ENCODE measurements at places on chromosomes 11 and 22. TPM values are rescaled to one million over a fixed set of nuclear protein-coding genes. Genes with fewer than 3 reads are reported as not detected.

The TRIM29 gene
- total RNA-seq: not detected

The EIF4ENIF1 gene
- 6.8 TPM for total RNA-seq

The MCHR1 gene
- total RNA-seq: not detected

The IFT27 gene
- total RNA-seq: 18.9 TPM

The PMM1 gene
- total RNA-seq: 10.4 TPM

The MS4A2 gene
- total RNA-seq: not detected

DNA sequence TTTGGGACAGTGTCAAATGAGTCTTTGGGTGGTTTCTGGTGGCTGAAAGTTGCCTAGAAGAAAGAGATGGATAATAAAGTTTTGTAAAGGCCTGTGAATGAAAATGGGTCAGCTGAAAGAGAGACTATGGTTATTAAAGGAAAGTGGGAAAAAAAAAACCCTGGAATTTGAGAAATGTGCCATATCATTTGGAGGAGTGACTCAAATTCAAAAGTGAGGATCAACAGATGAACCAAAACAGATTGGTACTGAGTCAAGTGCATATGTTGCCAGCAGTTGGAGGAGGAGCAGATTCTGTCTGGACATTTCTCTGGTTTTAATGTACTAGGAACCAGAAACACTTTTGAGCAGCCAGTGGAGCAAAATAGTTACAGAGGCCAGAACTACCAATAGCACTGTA lies 339.8 kb downstream of the KCNA4 start:
- DNase-seq: no peak

DNA sequence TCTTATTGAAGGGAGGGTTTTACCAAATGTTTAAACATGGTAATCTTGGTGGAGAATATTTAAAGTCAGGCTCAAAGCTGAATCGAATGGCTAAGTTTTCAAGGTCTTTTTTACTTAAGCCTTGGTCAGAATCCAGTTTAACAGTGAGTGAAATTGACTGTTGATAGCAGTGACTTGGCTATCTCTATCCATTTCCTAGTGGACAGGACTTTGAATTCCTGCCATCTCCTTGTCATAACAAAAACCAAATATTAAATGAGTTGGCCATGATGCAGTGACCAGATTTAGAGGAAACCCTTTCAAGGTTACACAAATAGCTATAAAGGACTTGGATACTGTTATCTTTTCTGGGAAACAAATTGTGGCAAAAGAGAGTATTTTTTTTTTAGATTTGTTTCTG lies 92.0 kb downstream of the JRKL start:
- DNase-seq: no peak

- no peak for DNase-seq
Measured at GRCh38 chr22:31449506-31449905, 40.1 kb downstream of the EIF4ENIF1 start.

GRCh38 chr11:75369560-75370255 lies 18.2 kb upstream of the ARRB1 start:
- DNase-seq: no peak

DNA sequence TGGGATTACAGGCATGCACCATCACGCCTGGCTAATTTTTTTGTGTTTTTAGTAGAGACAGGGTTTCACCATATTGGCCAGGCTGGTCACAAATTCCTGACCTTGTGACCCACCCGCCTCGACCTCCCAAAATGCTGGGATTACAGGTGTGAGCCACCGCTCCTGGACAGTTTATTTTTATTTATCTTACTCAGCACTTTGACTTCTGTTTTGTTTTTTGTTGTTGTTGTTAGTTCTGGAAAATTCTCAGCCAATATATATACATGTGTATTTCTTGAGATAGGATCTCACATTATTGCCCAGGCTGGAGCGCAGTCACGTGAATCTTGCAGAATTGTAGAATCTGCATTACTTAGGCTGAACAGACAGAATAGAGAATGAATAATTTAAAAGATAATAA lies 107.6 kb downstream of the CSTPP1 start:
- DNase-seq: no peak

DNA sequence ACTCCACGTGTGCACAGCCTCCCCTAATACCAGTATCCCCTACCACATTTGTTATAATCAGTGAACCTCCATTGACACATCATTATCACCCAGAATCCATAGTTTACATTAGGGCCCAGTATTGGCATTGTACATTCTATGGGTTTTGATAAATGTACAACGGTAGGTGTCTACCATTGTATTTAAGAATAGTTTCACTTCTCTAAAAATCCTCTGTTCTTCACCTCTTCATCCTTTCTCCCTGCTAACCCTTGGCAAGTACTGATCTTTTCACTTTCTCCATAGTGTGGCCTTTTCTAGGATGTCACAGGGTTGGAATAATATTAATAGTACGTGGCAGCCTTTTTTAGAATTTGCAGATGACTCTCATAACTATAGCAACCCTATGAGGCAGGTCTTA lies 353.8 kb downstream of the DDX10 start:
- no peak for DNase-seq

- DNase-seq: no peak
Measured at GRCh38 chr22:36922711-36923110, 9.3 kb downstream of the CSF2RB start.

DNA sequence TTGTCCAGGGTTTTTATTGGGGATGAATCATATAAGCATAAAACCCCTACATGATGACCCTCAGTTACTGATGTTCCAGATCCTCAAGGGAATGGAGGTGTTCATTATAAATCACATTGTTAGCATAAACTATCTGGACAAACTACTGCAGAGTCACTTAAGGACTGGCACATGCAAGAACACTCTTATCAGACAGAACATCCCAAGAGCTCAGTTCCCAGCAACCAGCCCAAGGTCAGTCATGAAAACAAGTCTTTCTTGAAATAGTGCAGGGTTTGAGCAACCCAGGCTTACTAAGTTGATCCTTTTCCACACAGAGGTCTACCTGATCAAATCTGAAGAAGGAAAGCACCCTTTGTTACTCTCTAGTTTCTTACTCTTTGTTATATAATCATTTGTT lies 13.5 kb upstream of the PTS start:
- DNase-seq: no peak

DNA sequence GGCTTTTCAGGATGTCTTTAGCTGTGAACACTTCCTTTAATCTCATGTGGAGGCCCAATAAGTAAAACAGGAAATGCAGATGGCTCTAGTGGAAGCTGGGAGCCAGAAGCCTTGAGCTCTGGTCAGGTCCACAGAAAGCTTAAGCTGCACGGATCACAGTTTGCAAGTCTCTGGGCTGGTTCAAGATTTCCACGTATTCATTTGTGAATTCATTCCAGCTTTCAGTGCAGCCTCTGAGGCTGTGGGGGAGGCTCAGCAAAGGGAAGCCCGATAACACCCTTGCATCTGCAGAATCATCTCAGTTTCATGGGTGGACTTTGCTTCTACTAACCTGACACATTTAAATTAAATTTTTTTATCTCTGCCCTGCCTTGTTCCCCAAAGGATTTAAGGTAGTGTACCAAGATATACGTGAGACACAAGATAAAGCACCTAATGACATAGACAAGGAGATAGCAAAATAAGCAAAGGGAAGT lies 65.6 kb downstream of the ISX start:
- DNase-seq: no peak

GRCh38 chr11:28488336-28488735 lies 380.1 kb downstream of the METTL15 start:
- no peak for DNase-seq

Measured in Daoy (cell line).